ENCODE measurements at places on chromosomes 16 and 17. TPM values are rescaled to one million over a fixed set of nuclear protein-coding genes. Genes with fewer than 3 reads are reported as not detected.

The ABCC11 gene
- 0.42 TPM for polyA plus RNA-seq

DNA sequence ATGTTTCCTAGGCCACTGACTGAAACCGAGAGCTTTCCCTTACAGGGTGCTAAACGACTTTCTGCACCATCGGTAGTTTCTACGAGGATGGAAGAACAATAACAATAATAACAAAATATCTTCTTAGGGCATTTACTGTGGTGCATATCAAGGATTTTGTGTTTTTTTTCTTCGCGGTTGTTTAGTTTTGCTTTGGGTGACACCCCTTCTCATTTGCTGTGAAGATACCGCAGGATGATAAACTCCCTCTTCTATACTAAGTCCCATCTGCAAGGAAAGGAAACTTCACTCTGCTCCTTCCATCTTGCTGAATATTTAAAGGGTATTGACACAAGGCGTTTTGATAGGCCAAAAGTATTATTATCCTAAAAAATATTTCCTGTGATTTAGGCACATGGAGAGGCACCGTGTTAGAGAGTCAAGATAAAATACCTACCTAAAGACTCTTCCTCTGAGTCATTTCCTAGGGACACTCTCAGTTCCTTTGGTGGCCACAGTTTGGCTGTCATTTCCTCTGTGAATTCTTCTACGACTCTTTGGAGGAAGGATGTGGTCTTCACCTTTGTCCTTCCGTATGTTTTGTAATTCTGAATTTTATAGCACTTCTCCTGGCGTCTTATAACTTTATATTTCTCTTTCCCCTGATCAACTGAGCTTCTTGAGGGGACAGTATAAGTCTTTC lies 318.8 kb downstream of the CDH13 start:
- DNase-seq: no peak

- DNase-seq: no peak
These were observed 13.8 kb downstream of the DBF4B start for GRCh38 chr17:44722254-44722653.

GRCh38 chr17:17866425-17866824 lies 29.6 kb upstream of the SREBF1 start:
- DNase-seq: no peak

Measured in left renal pelvis (tissue), 4 donors.